AG10803 (cell line): ENCODE measurements at places on chromosomes 1 and 21.
A peak's percentile ranks its signal among the peaks of the same experiment; 100 is the strongest.

DNA sequence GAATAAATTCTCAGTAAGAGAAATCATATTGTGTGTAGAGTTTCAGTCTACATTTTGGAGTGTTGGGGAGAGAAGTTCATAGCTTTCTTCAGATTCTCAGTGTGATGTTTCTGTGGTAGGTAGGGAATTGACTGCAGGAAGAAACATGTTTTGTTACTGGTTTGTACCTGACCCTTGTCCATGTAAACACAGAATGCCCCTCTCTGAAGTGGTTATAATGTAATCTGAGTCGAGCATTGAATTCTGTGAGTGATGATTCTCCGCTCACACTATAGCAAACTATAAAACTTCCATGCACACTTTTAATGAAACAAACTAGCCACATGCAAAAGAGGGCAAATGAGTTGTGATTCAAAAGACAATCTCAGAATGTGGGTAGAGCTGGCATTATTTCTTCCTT is 433.2 kb downstream of the USP25 start:
- no peak for DNase-seq

DNA sequence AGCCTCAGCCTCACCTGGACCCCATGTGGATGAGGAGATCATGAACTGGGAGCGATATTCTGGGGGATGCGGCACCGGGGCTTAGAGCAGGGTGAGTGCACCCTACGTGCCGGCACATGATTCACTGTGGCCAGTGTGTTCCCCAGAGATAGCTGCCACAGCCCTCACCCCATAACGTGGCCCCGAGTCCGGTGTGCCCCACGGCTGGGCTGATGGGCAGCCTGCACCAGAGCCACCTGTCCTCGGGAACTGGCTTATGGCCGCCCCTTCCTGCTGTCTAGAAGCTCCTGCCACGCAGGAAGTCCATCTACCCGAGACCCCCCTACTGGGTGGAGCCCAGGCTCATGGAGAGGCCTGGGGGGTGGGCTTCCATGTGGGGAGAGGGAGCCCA is 39.1 kb upstream of the SLC19A1 start:
- no peak for DNase-seq

DNA sequence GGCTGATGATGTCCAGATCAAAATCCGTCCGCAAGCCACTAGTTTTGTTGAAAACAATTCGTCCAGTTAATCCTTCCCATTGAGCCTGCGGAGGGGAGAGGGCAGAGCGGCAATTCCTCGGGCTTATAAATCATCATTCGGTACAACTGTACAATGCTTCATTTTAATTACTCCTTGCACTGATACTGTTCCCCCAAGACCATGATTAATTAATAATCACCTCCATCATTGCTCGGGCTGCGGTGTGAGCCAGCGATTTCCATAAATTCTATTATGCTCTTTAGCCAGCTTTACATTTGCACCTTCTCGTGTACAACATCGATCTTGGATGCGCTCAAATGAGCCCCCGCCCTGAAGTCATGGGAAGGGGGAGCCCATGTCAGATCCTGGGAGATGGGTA is 180.7 kb downstream of the GRIK3 start:
- no peak for DNase-seq

GRCh38 chr1:50873458-50874187 is 86.4 kb downstream of the FAF1 start:
- DNase-seq = peak; percentile 54

DNA sequence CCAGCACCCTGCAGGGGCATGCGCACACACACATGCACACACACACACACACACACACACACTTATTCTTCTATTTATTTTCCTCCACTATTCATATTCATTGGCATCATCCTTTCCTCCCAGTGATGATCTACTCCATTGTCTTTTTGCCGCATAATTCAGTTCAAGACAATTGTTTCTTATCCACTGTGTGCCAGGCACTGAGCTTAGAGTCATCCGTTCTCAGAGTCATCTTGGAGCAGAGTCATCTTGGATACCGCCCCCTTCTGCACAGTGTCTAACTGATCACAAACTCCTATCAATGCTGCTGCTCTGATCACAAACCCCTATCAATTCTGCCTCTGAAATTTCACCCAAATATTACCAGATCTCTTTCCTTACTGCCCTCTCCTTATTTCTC is 102.8 kb upstream of the PROX1 start:
- DNase-seq = no peak

GRCh38 chr1:97505816-97506215 is 415.0 kb downstream of the DPYD start:
- no peak for DNase-seq

GRCh38 chr1:60935599-60936110 is 146.7 kb upstream of the NFIA start:
- DNase-seq = peak; percentile 27

- no peak for DNase-seq
Observed at GRCh38 chr1:52264530-52265115, 101.4 kb downstream of the CC2D1B start.
